A549 treated with GW870086 at 1 μM for 4 hours (cell line): ENCODE measurements at places on chromosomes 7 and 10. TPM values are rescaled to one million over a fixed set of nuclear protein-coding genes. Genes with fewer than 3 reads are reported as not detected.

The TSPAN13 gene
- 13.1 to 19.3 TPM (median 17.6 TPM) in 5 replicates for total RNA-seq

The MACC1 gene
- not detected in 5 replicates for total RNA-seq

The PRKAG2 gene
- 33.0 to 38.6 TPM (median 35.9 TPM) in 5 replicates for total RNA-seq

The SLC13A1 gene
- not detected in 5 replicates for total RNA-seq

The ZNF804B gene
- not detected in 5 replicates for total RNA-seq

The NUTM2E gene
- 0.23 to 0.87 TPM (median 0.43 TPM) in 5 replicates for total RNA-seq

The PNLIPRP2 gene
- 0.09 TPM in 1 of 5 replicates, not detected in the others for total RNA-seq

The ECHDC3 gene
- total RNA-seq: 8.1 to 10.9 TPM (median 9.8 TPM) in 5 replicates
